Pulmonary artery endothelial cell (primary cell): ENCODE measurements at places on chromosomes 7 and 10.

DNA sequence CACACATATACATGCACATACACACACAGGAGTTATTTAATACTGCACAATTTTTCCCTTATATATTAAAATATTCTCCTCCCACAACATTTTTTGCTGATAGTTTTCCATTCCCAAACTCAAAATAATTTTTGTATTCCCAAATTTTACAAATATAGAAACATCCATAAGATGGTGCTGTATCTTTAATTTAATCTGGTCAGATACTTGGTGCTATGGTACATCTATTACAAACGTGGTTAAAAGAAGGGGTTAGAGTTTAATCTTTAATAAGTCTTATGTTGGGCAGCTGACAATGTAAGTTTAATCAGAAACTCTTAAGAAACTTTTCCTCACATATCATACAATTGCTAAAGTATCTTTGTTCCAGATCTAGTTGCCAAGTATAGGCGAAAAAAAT lies 10.2 kb upstream of the CADPS2 start:
- no peak for DNase-seq

DNA sequence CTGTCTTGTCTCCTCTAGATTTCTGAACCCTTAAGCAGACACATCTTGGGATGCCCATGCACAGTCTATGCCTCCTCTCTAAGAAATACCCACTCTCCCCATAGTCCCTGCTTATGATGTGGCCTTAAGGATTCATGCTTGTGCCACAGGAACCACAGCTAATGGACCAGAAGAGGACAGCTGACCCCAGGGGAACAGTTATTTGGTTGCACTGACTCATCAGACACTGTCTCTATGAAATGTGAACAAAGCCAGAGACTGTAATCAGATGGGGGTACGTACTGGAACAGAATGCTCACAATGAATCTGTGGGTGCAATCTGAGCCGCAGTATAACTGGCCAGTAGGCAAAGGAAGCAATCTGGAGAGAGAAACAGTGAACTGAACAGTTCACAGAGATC lies 121.9 kb downstream of the USP6NL start:
- no peak for DNase-seq

DNA sequence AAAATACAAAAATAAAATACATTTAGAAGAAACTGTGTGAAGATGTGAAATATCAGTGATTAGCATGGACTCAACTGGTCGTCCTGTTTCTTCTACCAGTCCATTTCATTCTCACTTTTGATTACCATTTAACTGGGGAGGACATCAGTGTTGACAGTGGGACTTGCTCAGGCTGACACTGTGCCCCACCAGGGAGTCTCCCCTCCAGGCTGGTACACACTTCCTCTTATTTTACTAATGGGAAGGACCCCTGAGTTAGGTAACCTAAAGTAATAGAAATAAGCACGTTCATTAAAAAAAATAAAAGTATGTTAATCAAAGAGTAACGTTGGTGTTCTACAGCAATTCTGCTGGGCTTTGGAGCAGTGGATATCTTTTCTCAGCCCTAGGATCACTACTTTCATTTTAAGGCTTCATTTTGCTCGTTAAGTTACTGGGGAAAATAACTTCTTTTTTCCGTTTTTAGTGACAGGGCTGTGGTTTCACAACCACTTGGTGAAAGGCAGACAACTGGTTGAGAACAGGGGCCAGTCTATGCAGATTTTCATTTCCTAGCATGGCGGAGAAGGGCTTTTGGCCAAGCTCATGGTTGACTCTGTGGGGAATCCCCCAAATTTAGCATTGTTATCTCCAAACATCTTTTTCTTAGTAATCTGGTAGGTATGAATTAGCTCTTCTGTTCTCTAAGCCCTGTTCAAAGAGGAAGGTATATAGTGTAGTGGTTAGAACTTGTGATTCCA lies 2.1 kb downstream of the SNX10 start:
- DNase-seq = no peak

DNA sequence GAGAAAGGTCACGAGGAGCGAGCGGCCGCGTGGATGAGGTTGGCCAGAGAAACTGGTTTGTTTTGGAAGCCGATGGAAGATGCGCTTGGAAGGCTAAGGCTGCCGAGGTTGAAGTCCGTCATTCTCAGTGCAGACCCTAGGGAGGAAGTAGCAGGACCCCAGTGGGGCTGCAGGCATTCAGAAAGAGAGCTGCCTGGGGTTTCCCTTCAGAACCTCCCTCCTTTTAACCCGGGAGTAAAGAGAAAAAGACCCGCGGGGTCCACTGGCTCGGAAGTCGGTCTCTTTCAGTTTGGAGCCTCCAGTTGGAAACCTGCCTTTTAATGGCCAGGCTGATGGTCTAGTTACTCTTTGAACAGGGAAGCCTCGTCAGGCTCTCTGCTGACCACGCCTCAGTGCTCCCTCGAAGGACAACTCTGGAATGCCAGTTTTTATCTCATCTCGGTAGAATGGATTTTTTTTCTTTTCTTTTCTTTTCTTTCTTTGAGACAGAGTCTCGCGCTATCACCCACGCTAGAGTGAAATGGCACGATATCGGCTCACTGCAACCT lies 188.6 kb downstream of the CUX1 start:
- DNase-seq = no peak

DNA sequence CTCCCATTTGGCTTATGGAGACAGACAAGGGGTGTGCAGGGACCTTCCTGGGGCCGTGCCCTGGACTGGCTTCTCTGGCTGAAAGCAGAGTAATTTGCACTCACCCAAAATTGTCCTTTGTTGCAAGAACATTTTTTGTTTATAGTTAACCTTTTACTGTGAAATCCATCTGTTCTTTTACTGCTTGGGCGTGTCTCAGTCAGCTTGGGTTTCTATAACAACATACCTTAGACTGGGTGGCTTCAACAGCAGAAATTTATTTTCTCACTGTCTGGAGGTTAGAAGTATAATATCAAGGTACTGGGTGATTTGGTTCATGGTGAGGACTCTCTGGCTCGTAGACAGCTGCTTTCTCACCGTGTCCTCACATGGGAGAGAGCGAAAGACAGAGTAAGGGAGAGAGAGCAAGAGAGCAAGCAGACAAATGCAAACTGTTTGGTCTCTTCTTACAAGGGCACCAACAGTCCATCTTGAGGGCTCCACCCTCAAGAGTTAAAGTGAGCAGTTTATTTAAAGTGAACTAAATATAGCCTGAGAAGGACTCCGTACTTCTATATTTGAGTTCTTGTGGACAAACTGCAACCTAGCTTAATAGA lies 131.0 kb upstream of the NPY start:
- no peak for DNase-seq
